Thoracic aorta endothelial cell (primary cell): ENCODE measurements at places on chromosomes 2 and 18. TPM values are rescaled to one million over a fixed set of nuclear protein-coding genes. Genes with fewer than 3 reads are reported as not detected.

The EFR3B gene
- 0.13 and 0.22 TPM in 2 replicates for total RNA-seq

The CXCR2 gene
- not detected in 2 replicates for total RNA-seq

The SLC5A7 gene
- total RNA-seq: not detected in 2 replicates

The KIF3C gene
- total RNA-seq: 19.2 and 22.2 TPM in 2 replicates

The NGEF gene
- 0.50 and 1.5 TPM in 2 replicates for total RNA-seq

The SPRED2 gene
- 5.6 and 6.7 TPM in 2 replicates for total RNA-seq

The MAP3K19 gene
- total RNA-seq: not detected in 2 replicates

The ADAM23 gene
- total RNA-seq: 9.0 and 11.2 TPM in 2 replicates

The ZNF407 gene
- total RNA-seq: 32.3 and 35.9 TPM in 2 replicates

The CYP26B1 gene
- total RNA-seq: 0.53 and 1.1 TPM in 2 replicates

The SCN9A gene
- total RNA-seq: 1.1 and 2.1 TPM in 2 replicates

The DNER gene
- total RNA-seq: 0.07 and 0.13 TPM in 2 replicates

The NOSTRIN gene
- 0.07 and 3.5 TPM in 2 replicates for total RNA-seq
